H1 (cell line): ENCODE measurements at places on chromosomes 5 and 9.

DNA sequence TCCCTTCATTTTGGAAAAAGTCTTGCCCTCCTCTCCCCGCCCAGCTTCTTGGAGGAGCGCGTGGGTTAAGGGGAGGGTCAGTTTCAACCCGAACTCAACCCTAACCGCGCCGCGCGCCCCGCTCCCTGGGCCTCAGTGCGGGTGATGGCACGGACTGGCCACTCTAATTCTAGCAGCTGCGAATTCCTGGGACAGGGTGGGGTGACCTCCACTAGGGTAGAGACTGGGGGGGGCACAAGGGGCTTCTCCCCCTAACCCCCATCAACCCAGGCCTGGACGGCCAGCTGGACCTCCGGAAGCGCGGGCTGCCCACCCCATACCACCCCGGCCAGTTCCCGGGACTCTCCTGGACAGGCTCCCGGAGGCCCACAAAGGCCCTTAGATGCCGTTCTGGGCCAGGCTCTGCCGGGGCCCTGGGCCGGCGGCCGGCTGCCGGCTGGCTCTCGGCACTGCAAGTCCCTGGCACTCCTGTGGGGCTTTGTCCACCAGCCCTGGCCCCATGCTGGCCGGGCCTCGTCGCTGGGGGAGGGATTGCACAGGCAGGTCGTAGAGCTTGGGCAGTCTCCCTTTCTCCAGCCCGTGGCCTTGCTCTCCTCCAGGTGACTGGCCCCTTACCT lies 7.2 kb upstream of the PSD2 start:
- DNase-seq = no peak

DNA sequence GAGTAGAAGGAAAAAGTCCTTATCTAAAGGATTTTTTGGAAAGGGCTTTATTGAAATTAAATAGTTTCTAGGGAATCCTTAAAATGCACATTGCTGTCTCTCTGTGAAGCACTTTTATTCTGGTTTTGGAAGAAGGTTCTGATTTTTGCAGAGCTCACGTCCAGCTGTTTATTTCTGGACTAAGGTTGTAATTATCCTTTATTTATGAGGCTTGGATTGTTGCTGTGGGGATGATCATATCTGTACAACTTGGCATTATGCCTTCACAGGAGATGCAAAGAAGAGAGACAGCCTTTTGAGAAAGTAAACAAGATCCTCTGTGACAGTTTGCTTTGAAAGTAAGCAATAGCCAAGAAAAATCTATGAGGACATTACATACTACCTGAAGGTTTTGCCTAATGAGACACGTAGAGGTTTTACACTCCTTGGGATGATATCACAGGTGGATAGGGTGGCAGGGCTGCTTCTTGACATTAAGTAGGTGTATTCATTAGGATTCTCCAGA lies 14.6 kb downstream of the SMARCA2 start:
- DNase-seq = no peak

GRCh38 chr5:73596705-73597328 lies 29.2 kb upstream of the ARHGEF28 start:
- DNase-seq = peak; percentile 57

DNA sequence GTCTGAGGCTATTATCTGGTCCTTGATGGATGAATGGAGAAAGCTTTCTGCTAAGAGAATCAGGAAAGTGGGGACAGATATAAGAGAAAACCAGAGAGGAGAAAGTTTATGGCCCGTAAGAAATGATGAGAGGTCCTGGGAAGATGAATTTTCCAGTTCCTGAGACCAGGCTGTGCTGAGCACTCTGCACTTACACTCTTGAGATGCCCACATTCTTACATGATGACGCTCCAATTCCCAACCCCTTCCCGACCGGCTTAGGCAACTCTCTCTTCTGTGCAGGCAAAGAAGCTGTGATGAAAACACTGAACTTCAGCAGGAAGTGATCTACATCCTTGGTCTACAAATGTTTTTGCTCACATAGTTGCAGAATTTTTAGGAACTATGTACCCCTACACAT lies 417.0 kb downstream of the ARHGEF28 start:
- no peak for DNase-seq

DNA sequence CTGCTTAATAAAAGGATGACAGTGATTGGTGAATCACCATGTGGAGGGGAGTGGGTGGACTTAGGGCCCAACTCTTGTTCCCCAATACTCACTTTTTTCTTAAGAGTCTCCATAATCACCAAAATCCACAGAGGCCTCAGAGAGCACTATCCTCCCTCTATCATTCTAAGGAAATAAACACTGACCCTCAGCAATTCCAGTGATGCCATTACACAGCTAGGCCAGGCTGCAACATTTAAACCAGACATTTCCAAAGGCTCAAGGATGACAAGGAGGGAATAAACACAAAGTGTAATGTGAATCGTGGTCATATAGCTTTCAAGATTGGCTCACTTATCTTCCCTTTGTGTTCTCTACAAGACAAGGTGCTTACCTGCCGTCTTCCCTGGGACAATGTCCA lies 2.4 kb upstream of the ARSI start:
- no peak for DNase-seq

DNA sequence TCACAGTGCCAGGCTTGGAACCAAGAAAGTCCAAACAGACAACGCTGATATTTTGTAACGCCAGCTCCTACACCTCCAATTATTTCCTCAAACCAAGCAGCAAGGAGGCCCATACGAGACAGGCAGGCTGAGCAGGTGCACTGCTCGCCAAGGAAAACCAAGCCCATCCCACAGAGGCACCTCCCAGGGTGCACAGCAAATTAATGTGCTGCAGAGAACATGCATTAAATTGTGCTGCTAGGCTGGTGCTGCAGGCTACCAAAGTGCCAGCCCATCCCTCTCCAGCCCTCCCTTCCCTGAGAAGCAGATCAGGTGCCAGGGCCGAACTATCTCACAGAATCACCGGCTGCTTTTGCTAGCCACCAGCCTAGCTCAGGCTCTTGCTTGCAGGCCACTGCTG lies 137.8 kb downstream of the PAX5 start:
- DNase-seq = no peak

GRCh38 chr5:129460672-129460935 lies 506 bp downstream of the ADAMTS19 start:
- DNase-seq = no peak

DNA sequence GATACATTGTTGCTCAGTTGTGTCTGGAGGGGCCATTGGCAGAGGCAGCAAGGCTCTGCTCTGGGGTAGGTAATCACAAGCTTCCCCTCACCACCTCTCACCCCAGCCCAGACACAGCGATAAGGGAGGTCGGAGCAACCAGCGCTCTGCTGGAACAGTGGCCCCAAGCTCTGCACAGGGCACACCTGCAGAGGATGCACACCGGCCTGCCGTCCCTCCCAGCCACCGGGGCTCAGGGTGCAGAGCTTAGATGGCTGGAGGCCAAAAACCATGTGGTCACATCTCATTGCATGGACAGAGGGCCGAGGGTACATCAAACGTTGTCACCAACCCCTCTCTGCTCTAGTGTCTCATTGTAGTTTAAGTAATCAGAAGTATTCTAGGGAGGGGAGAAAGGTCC lies 95.4 kb upstream of the ICE1 start:
- no peak for DNase-seq

- no peak for DNase-seq
Measured at GRCh38 chr5:128905568-128906110, 59.6 kb upstream of the SLC27A6 start.

GRCh38 chr5:126624534-126624933 lies 23.8 kb downstream of the PHAX start:
- no peak for DNase-seq

- no peak for DNase-seq
Measured at GRCh38 chr5:122392824-122393223, 80.8 kb downstream of the SNCAIP start.

- no peak for DNase-seq
Measured at GRCh38 chr9:127949827-127950512, 12.3 kb upstream of the DPM2 start.

DNA sequence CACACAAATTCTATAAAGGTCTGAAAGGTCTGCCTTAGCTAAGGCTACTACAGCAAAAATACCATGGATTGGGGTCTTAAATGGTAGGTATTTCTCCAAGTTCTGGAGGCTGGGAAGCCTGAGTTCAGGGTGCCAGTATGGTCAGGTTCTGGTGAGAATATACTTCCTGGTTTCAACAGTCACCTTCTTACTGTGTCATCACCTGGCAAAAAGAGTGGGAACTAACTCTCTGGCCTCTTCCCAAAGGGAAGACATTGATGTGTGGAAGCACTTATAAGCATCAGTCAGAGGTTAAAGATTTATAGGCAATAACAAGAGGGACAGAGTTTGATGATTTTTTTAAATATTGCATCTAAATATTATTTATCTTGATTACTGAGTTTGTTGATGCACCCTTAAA lies 53.0 kb downstream of the ZNF622 start:
- no peak for DNase-seq

GRCh38 chr5:179410291-179411160 lies 65.3 kb upstream of the ADAMTS2 start:
- no peak for DNase-seq

- DNase-seq = no peak
Measured at GRCh38 chr9:77438653-77439052, 209.5 kb downstream of the GNA14 start.

GRCh38 chr5:89396278-89396954 lies 513.4 kb upstream of the MEF2C start:
- DNase-seq = no peak

- DNase-seq = no peak
Measured at GRCh38 chr5:16737209-16737608, 120.4 kb upstream of the RETREG1 start.

DNA sequence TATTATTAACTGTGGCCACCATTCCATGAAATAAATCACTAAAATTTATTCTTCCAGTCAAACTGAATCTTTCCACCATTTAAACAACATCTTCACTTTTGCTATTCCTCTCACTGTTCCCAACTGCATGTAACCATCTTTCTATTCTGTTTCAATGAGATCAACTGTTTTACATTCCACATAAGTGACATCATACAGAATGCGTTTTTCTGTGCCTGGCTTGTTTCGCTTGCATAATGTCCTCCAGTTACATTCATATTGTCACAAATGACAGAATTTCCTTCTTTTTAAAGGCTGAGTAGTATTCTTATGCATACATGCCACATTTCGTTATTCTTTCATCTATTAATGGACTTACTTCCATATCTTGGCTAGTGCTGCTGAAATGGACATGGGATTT lies 738.2 kb downstream of the SEMA5A start:
- no peak for DNase-seq

DNA sequence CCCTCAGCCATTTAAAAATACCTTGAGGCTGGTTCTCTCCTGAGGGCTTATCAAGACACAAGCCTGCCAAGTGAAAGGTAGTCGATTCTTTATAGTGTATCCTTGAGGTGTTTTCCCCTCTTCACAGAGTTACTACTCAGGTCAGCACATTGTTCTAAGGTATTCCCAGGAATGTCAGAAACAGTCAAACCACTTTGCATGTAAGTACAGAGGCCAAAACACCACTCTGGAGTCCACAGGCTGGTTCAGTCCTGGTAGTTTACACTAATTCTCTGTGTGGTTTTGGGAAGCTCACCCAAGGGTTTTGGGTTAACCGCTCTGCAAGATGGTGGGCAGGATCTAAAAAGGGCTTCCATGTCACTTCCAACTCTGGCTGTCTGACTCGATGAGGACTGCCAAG lies 162.3 kb upstream of the PPP2R2B start:
- DNase-seq = no peak

- no peak for DNase-seq
Measured at GRCh38 chr9:14136646-14137370, 177.1 kb downstream of the NFIB start.
